Left ventricle myocardium inferior (tissue), 1 donor: ENCODE measurements at places on chromosomes 2 and 18. TPM values are rescaled to one million over a fixed set of nuclear protein-coding genes. Genes with fewer than 3 reads are reported as not detected.

The CACNB4 gene
- total RNA-seq: 0.25 TPM

GRCh38 chr2:29351916-29352591 lies 236.8 kb downstream of the CLIP4 start:
- DNase-seq: no peak

GRCh38 chr2:37555457-37555856 lies 116.0 kb downstream of the CDC42EP3 start:
- peak; percentile 19 for DNase-seq

The POLR1A gene
- total RNA-seq: 16.3 TPM

The WNT10A gene
- not detected for total RNA-seq

DNA sequence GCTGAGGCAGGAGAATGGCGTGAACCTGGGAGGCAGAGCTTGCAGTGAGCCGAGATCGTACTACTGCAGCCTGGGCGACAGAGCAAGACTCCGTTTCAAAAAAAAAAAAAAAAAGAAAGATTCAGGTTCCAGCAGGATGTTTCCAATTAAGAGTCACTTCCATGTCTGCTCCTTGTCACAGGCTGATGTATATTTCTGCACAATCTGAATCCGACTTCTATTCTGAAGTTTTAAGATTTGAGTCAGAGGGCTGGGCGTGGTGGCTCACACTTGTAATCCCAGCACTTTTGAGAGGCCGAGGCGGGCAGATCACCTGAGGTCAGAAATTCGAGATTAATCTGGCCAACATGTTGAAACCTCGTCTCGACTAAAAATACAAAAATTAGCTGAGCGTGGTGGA lies 24.7 kb downstream of the SNRPD1 start:
- DNase-seq: no peak

The MFSD2B gene
- total RNA-seq: 0.16 TPM

DNA sequence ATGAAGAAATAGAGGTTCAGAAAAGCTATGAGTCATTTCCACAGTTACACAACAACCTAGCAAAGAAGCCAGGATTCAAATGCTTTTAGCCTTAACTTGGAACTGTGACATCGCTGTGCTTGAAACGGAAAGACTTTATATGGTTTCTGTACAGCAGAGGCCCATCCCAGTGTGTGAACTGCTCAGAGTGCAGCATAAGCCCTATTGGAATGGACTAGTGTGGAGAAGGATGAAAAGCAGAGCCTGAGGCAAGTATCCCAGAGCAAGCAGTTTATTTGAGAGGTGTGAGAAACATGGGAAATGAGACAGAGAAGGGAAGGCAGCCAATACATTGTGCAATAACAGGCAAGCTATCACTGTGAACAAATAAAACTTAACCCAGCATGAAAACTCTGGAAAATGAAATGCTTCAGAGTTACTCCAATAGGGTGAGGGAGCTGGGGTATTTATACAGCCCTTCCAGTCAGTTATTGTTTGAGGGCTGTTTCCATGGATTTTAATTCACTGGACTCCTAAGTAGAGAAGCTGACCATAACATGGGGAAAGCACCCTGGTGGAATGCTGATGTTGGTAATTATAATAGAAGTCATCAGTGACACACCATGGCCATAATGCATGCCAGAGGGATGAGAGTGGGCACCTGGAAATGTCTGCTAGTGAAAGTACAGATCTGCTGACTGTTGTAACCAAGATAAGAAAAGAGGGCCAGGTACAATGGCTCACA lies 254.0 kb upstream of the POU3F3 start:
- no peak for DNase-seq

DNA sequence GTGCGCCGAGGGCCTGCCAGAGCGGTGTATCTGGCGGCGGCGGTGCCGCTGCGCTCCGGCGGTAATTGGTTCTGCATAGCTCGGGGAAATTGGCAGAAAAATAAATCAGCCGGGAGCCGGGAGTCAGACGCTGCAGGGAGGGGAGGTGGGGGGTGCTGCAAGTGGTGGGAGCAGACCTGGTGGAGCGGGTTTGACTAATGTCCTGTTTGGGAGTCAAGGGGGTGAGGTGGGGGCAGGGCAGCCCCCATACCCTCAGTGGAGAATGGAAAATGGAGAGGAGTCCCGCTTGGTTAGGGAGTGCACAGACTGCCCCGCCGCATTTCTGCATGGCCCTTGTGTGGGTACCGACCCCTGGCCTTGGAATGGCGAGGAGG lies 107.3 kb downstream of the DYSF start:
- no peak for DNase-seq

The ANKRD29 gene
- total RNA-seq: 9.2 TPM

DNA sequence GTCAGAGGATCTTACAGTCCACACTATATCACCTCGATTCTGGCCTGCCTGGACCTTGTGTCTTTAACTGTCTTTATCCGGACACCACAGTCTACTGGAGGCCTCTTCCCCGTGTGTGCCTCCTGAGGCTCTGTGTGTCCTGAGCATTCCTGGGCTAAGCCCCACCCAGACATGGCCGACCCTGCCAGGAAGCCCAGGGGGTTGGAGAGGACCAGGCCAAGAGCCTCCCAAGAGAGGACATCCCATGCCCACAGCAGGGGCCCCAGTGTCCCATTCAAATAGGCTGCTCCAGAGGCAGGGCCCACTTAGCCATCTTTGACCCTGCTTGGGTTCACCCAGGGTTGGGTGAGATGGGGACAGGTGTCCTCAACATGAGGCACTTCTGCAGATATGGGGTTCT lies 84.7 kb upstream of the OTOS start:
- no peak for DNase-seq

DNA sequence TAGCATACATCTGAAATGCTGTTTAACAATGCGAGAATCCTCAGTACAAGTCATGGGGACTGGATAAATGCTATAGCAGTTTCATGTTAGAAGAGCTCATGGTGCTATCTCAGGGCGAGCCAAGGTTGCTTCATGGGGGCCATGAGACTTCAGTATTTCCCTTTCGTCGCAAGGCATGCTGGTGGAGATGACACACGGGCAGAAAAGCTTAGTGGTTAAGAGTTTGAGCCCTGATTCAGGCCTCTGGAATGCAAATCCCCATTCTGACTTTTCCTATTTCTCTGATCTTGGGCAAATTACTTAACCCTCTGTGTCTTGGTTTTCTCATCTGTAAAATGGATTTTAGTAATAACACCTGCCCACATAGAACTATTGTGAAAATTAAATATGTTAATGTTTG lies 57.4 kb upstream of the EPHA4 start:
- DNase-seq: no peak

DNA sequence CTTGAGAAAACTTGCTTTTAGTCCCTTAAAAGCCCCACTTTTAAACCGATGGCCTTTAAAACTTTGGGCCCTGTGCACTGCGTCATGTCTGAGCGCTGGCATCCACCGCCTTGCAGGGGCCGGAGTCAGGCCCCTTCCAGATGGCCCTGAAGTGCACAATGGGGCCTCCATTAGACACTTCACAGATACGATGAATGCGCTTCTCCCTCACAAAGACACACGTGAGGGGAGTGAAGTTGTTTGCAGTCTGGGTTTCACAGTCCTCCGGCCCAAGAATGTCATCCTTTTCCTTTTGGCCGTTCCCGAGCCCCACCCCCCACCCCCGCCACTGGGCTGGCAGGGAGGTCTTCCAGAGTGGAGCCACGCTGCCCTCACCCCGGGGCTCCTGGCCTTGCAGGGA lies 415.1 kb upstream of the SALL3 start:
- DNase-seq: no peak

DNA sequence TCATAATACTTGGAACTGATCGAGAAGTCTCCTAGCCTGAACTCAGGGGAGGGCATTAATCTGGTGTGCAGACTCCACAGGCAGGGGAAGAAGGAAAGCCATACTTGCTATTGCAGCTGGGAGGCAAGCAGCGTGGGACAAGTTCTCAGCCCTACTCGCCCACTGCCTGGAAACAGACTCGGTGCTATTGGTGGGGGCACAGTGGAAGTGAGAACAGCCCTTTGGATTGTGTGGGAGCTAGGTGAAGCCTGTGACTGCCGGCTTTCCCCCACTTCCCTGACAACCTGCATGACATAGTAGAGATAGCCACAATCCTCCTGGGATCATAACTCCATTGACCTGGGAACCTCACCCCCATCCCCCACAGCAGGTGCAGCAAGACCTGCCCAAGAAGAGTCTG lies 301.3 kb downstream of the RIT2 start:
- DNase-seq: no peak

DNA sequence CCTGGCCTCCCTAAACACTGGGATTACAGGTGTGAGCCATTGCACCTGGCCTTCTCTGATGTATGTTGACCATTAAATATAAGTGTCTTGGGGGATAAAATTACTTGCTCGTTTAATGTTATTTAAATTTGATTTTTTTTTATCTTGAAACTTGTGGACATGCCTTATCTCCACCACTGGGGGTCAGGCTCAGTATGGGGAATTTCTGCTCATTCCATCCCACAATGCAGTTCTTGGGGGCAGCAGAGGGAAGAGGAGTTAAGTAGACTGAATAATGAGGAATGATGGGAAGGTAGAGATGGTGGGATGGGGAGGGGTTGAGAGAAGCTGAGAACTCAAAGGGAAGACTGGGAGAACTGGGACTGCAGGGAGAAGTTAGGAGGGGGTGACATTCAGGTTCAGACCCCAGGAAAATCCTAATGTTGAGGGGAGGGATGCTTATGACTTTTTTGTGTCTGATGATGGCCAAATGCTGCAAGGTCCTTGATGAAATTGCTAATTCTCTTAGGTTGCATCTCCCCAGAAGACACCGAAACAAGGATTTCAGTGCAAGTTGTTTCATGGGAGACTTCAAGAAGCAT lies 174.2 kb downstream of the MIB1 start:
- no peak for DNase-seq

DNA sequence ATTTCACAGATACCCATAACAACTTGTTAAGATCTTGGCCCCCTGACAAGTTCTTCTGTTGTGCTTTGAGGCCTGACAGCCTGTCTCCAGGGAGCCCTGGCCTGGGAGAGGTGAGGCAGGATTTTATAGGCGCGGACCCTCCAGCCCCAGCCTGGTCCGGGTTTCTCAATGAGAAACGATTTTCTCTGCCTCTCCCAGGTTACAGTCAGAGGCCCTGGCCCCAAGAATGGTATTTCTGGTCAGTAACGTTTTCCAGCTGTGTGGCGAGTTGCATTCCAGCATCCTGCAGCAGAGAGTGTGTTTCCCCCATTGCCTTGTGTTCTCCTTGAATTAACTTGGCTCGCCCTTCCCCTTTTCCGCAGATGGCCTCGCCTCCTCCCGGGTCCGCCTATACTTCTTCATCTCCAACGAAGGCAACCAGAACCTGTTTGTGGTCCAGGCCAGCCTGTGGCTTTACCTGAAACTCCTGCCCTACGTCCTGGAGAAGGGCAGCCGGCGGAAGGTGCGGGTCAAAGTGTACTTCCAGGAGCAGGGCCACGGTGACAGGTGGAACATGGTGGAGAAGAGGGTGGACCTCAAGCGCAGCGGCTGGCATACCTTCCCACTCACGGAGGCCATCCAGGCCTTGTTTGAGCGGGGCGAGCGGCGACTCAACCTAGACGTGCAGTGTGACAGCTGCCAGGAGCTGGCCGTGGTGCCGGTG lies 3.0 kb downstream of the INHBB start:
- no peak for DNase-seq

DNA sequence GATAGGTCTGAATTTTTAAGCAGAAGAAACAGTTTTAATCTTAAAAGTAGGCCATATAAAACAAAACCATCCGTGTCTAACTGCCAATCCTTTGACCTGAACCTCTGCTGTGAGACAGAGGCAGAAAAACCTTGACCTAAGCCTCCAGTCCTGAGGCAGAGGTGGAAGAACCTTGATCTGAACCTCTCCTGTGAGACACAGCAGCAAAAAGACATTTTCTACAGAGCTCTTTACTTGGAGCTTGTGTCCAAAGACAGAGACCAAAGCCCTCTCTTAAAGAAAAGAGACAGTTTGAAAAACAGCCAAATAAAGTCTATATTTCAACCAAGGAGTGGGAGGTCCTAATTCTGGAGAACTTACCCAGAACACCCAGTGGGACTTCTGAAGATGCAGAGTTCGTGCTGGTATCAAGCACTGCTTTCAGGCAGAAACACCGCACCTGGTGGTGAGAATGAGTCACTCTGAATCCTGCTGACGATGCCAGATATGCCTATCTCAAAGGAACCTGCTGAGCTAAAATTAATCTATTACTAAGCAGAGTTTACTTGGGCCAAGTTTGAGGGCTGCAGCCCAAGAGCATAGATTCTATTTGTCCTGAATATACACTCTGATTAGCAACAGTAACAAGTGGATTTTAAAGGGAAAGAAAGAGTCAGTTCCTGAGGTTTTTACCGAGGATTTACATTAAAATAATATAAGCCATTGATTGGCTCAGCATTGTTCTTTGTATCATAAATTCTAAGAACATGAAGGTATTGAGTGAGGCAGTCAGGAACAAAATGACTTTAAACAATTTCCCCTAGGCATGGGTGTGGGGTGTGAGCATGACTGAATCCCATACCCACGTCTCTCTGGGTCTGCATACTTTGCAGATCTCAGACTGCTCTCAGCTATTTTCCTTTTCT lies 806.4 kb downstream of the TRIB2 start:
- DNase-seq: no peak

DNA sequence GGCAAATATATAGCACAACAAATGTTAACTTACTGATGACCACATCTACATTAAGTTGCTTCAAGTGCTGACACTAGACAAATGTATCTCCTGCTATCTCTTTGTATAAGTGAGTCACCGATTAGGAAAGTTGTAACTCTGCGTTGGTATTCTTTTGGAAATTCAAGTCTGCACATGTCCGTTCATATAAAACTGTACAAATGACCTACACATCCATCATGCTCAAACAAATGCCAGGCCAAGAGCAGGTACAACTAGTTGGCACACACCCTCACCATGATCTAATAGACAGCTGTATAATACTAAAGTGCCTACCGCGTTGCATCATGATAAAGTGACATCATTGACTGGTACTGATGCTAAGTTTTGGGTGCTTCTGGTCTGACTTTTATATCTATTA lies 141.1 kb downstream of the RBMS1 start:
- no peak for DNase-seq

DNA sequence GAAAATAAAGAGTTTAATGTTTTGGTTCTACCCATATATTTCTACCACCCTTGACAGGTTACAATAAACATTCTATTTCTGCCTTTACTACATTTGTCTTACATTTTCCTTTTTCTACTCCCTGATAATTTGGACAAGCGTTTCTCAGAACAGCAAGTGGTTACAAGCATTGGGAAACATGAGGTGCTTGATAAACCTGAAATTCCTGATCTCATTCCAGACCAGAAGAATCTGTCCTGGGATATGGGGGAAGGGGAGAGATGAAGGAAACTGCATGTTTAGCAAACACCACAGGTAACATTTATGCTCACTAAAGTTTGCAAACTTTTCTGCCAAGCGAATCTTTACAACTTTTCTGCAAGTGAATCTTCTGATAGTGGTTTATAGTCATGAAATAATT lies 28.3 kb upstream of the DSC1 start:
- DNase-seq: no peak

The ERBB4 gene
- 8.3 TPM for total RNA-seq

DNA sequence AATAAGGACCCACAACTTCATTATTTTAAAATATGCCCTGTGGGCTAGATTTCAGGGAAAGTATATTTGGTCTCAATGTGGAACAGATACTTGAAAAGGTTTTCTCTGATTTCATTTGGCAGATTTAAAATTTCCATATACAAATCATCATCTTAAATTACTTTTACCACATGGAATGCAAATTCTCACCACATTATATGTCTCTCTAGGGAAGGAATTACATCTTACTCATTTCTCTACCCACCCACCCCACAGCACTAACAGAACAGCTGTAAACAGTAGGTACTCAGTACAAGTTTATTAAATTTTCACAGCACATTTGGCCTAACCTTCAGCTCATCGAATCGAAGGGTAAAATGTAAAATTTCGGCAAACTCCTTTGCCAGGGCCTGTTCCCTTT lies 104.0 kb downstream of the CYRIA start:
- DNase-seq: no peak

The GCG gene
- total RNA-seq: not detected
